NCI-H2081 (cell line): ENCODE measurements at places on chromosomes 1 and 21.

DNA sequence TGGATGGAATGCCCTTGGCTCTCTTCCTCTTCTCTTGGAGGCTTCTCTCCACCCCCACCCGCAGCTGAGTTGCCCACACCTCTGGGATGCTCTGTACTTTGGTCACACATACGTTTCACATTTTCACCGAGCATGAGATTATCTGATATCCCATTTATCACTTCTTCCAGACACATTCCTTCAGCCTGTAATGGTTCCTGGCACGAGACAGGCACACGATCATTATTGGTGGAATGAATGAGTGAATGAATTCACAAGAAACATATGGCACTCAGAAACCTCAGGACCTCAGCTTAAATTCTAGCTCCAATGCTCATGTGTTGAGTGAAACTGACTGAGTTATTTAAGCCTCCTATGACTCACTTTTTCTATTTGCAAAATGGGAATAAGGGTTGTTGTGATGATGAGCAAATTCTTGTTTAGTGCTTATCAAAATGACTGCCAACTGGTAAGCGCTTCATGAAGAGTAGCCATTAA, 242.7 kb upstream of the JUN start:
- no peak for DNase-seq

DNA sequence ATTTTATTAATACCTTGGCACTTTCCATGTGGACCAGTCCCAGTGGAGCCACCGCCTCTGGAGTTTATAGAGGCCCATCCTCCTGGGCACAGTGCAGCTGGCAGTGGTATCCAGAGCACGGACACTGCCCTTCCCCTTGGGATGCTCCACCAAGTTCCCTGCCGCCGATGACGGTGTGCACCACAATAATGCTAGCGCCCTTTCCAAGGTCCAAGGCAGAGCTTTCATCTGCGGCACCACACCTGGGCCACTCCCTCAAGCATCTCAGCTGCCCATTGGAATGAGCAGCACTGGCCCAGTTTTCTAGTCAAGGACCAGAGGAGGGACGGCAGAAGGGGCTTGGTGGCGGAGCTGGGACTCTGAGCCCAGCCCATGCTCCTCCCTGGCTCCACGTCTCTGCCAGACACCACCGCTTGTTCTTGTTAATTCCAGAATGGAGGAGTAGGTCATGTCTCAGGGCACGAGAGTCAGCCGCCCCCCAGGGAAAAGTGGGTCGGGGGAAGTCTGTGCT, 24.5 kb downstream of the SIM2 start:
- DNase-seq = no peak

DNA sequence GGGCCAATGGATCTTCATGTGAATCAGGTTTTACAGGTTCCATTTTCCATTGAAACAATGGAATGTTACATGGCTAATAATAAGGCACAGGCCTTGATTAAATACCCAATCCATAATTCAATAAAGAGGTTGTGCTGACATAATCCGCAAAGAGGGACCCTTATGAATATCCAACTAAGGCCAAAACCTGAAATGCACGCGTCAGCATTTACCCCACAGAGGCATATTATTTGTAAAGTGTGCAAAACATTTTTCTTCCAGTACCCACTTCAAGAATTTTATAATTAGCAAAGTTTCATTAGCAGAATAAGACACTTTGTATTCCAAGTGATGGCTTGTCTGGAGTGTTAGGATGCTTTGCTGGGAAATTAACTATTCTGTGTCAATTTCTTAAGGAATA, 220.6 kb upstream of the C8B start:
- DNase-seq = no peak

DNA sequence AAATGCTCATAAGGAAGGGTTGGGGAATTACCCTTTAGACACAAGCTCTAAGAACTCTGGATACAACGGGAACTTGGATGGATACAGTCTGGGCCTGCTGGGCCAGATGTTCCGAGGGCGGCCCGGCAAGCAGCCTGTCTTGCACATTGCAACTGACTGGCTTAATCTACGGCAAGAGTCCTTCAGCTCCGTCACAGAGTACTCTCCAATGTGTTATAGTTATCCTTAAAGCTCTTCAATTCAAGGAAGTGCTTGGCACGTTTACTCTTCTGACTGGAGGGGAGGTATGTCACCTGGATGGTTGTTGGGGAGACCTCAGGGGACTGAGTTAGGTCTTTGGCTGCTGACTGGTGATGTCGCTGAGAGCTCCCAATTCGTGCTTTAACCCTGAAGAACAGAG, 1.1 kb upstream of the CFAP141 start:
- DNase-seq = no peak

GRCh38 chr1:182255494-182255893, 136.1 kb downstream of the GLUL start:
- no peak for DNase-seq

DNA sequence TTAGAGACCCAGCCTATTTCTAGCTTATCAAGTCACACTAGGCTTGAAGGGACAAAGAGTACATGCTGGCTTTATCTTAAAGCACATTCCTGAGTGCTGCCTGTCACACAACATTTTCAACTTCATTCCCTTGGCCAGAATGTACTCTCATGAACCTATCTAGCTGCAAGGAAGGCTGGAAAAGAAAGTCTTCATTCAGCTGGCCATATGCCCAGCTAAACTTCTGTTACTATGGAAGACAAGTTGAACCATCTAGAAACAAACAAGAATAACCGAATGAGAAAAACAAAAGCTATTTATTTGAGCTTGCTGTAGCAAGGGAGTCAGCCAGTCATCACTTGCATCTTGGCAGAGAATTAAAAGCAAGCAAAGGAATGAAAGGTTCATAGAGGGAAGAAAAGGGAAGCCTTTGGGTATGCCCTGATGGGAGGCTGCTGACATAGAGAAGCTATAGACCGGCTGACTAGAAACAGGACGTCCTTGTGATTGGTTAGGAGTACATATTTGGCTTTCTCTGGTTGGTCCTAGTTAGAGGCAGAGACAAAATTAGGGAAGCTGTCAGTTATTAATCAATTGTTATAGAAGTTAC, 108.4 kb downstream of the NEK7 start:
- DNase-seq = no peak

GRCh38 chr1:239817801-239818200, 273.9 kb upstream of the FMN2 start:
- DNase-seq = no peak

DNA sequence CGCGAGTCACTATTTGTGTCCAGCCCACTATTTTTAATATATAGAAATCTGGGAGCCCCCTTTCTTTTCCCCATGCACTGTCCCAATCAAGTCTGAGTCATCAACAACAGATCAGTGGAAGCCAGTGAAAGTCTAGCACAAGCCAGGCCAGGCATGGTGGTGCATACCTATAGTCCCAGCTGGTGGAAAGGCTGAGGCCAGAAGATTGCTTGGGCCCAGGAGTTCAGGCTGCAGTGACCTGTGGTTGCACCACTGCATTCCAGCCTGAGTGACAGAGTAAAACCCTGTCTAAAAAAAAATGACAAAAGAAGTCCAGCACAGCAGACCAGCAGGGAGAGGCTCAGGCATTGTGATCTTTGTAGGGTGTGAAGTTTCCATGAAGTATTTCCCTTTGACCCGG, 9.0 kb upstream of the RPL5 start:
- DNase-seq = no peak

GRCh38 chr1:94245747-94246438, 8.5 kb upstream of the ARHGAP29 start:
- DNase-seq = no peak

- DNase-seq = no peak
Observed at GRCh38 chr21:45507523-45507875, 34.7 kb downstream of the SLC19A1 start.

DNA sequence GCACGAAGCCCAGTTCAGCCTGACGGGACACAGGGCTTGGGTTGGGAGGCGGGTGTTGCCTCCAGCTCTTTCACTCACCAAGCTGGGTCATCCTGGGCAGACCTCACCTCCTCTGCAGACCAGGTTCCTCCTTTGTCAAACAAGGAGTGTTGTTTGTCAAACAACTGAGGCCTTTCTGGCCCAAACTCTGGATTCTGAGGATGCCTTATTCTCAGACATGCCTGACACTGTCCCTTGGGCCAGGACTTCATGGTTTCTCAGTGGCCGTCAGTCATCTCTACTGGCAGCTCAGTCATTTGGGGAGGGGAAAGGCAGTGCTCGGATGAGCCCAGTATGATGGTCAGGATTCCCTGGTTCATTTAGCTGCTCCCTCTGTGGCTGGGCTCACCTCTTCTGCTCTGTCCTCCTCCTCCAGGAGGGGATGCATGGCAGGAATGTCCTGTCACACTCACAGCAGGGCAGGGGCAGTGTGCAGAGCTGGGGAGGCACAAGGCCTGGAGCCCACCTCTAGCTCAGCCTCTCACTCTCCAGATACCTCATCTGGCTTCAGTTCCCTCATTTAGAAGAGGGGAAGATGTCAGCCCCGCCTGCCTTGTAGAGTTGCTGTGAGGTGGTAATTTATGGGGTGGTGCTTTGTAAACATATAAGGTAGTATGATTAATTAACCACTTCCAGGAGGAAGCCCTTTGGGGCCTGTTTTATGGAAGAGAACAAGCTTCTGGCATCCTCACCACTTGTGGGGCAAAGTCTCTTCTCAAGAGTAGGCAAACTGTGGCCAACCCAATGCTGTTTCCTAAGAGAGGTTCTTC, 20.6 kb downstream of the SLC2A1 start:
- DNase-seq = no peak

- no peak for DNase-seq
Observed at GRCh38 chr1:36149973-36150295, 648 bp upstream of the TRAPPC3 start.
